ENCODE measurements at places on chromosomes 2 and 18.

- DNase-seq = no peak
These were observed 52.5 kb upstream of the CTDP1 start for GRCh38 chr18:79626905-79627749.

GRCh38 chr2:12819103-12819475 lies 102.4 kb downstream of the TRIB2 start:
- DNase-seq = no peak

DNA sequence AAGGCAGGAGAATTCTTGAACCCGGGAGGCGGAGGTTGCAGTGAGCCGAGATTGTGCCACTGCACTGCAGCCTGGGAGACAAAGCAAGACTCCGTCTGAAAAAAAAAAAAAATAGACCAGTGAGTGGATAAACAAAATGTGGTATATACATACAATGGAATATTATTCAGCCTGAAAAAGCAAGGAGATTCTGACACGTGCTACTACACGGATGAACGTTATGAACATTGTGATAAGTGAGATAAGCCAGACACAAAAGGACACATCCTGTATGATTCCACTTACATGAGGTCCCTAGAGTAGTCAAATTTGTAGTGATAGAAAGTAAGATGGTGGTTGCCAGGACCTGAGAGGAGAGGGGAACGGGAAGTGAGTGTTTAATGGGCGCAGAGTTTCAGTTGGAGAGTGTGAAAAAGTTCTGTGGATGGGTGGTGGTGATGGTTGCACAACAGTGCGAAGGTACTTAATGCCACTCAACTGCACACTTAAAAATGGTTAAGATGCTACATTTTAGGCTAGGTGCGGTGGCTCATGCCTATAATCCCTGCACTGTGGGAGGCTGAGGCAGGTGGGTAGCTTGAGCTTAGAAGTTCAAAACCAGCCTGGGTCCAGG lies 38.3 kb downstream of the NIFK start:
- DNase-seq = no peak

- no peak for DNase-seq
These were observed 626.6 kb upstream of the GYPC start for GRCh38 chr2:126029316-126029715.

GRCh38 chr2:212173331-212173730 lies 365.3 kb downstream of the ERBB4 start:
- DNase-seq = no peak

DNA sequence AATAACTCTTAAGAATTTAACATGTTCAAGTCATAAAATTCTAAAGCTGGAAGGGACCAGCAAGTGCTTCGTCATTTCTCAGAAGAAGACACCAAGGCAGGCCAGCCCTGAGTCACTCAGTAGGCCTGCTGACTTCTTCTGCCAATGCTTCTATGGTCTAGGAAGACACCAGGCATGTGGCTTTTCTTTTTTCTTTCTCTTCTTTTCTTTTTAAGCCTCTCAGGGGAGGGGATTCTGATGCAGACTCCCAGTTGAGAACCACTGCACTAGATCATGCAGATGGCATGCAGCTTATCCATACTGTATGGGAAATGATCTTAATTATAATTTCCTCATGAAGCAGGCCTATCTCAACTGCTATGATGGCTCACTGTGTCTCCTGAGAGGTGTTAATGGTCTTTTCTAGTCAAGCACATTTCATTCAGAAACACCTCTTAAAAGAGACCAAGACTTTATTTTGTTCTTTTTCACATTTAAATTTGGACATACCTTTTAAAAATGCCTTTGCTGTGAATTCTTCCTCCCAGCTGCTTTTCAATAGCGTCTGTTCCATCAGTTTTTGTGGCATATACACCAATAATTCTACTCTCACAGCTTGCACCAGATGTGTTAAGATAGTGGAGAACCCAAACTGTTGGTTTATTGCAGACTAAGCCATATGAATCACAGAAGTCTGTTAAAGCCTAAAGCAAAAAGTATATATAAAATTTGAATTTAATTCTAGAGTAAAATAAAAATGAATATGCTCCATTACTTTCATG lies 11.3 kb downstream of the KCTD18 start:
- no peak for DNase-seq

DNA sequence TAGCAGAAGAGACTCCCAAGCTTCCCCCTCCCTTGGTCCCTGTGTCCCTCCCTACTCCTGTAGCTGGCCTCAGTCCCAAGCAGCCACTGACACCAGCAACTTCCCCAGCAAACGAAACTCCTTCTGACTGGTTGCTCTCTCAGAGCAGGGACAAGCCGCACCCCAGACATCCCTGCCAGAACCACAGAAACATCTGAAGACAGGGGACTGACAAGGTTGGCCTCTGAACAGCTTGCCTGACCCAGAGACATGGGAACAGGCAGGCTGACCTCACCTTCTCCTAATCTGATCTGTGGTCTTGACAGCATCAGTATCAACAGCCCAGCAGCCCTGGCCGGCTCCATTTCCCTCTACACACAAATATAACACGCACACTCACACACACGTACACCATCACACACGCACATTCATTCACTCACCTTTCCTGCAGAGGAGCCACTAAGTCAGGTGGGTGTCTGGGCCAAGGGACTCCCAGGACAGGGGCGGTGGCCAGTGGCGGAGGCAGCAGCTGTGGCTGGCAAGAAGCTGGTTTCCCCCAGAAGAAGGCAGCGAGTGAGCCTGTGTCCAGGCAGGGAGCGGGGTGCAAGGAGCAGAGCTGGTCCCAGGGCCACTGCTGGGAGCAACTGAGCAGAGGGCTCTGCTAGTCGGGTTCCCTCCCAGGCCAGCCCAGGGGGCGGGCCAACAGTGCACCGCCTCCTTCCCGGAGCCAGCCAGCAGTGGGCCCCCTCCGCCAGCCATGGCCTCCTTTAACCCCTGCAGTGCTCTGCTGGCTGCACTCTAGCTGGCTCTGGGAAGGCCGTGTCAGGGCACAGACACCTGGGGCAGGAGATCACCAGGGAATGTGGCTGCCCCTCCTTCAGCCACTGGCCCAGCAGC lies 59.1 kb downstream of the TNS1 start:
- DNase-seq = no peak

DNA sequence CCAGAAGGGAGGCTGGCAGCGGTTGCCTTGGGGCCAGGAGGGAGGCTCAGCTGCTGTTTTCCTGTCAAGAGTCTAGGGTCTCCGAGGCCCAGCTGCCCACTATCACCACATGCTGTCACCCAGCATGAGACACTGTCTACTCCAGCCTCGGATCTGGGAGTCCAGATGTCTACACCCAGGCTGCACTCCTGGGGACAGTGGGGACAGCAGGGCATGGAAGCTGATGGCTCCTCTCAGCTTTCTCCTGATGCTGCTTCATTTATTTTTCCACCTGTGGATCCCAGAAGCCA lies 134.0 kb downstream of the PTGR3 start:
- DNase-seq = no peak

DNA sequence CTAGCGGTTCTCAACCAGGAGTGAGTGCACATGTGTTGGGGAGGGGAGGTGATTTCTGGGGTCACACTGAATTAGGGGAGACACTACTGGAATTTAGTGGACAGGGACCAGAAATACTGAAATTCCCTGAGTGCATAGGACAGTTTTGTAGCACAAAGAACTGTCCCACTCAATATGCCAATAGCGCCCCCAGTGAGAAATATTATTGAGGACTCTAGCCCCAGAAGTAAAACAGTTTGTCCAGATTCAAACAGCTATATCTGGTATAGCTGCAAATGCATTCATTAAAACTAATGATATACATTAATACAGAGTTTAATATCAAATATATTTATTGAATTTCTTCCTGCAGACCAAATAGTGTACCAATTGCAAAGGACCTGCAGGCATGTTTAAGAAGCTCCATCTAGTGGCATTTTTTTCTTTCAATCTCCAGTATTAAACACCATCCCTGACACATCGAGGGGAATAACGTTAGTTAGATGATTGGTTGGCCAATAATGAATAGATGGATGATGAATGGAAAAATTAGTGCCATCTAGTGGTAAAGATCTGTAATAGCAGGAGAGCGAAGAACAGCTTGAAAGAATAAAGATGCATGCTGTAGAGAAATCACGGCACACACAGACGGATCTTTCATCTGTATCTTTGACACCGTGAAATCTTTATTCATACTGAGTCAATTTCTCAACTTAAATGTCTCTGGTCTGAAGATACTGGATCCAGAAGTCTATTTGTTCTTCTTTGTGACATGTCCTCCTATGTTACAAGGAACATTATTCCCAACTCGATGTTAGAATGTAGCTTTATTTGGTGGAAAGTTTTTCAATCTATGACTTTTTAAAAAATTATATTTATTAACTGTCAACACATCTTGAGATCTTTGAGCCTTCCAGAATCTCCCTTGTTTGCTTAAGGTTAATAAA lies 62.5 kb downstream of the DHRS9 start:
- no peak for DNase-seq

GRCh38 chr18:10057894-10058791 lies 144.3 kb downstream of the VAPA start:
- no peak for DNase-seq

GRCh38 chr2:139155991-139156390 lies 375.8 kb upstream of the NXPH2 start:
- DNase-seq = no peak

DNA sequence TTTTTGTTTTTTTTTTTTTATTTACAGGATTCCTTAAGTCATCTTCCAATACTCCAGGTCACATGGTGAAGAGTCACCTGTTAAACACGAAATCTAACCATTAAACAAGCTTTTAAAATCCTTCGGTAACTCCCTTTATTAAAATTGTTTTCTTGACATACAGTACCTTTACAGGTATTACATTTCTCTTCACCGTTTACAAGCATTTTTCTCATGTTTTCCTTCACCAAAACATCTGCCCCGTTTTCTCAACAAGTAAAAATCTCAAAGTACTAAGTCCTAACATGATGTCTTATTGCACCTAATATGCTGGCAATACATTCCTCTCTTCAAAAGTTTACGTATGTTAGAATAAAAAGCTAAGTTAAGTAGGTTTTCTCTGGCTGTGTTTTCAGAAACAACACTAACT lies 1.1 kb downstream of the PUM2 start:
- DNase-seq = no peak

Measured in stimulated activated CD4-positive, alpha-beta T cell treated with anti-CD3 and anti-CD28 coated beads, Interleukin-1b, Interleukin-23, amount 100 ng/mL, for 1 hour (primary cell).